ENCODE measurements at places on chromosomes 7 and 10. TPM values are rescaled to one million over a fixed set of nuclear protein-coding genes. Genes with fewer than 3 reads are reported as not detected.

GRCh38 chr7:69412331-69413146, 185.7 kb upstream of the AUTS2 start:
- no peak for DNase-seq

- no peak for DNase-seq
Measured at GRCh38 chr7:102101111-102101551, 185.5 kb upstream of the SH2B2 start.

GRCh38 chr10:132372516-132373095, 24.4 kb upstream of the PWWP2B start:
- no peak for DNase-seq

DNA sequence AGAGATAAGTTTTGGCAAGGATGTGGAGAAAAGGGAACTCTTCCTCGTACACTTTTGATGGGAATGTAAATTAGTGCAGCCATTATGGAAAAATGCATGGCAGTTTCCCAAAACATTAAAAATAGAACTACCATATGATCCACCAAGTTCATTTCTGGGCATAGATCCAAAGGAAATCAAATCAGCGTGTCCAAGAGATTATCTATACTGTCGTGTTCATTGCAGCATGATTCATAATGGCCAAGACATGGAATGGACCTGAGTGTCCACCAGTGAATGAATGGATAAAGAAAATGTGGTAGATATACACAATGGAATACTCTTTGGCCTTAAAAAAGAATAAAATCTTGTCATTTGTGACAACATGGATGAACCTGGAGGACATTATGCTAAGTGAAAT, 70.3 kb upstream of the RSU1 start:
- no peak for DNase-seq

DNA sequence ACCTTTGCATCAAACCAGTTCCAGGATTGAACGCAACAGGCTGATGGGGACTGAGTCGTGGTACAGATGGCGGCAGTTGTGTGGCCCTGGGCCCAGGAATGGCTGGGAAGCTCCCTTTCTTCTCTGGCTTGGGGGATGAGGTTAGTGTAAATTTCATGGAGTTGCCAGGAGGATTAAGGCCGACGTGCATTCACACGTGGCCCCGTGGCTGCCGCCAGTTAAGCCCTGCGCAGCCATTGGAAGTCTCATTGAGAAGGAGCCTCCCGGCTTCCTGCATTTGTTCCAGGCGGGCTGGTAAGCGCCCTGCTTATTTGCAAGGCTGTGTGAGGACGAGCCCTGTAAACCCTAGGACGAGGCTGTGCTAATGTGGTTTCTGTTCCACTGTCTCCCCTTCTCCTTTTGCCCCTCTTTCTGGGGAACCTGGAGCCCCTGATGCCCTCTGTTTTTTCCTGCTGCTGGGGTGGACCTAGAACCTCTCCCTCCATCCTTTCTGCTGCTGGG, 174.7 kb upstream of the TNRC18 start:
- no peak for DNase-seq

GRCh38 chr7:7014827-7015595, 167.3 kb upstream of the C1GALT1 start:
- no peak for DNase-seq

- DNase-seq = no peak
Measured at GRCh38 chr7:1458683-1459511, at the start of gene MICALL2. Gene MICALL2, minus strand, starts transcription at chr7:1459470. Its CDS starts 144 bp downstream, at chr7:1459326.

- DNase-seq = no peak
Measured at GRCh38 chr7:42672339-42672999, 239.4 kb downstream of the C7orf25 start.

DNA sequence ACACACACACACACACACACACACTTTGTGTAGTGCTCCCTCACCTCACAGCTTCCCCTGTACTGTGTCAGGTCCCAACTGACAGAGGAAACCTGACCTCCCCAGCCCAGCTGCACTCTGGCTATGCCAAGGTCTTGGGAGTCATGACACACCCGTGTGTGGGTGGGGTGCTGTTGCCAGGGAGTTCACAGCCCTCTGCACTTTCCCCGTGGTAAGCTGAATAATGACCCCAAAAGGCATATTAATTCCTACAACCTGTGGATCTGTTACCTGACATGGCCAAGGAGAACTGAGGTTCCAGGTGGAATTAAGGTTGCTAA, 8.9 kb upstream of the NANOS1 start:
- DNase-seq = no peak

- no peak for DNase-seq
Measured at GRCh38 chr7:71900556-71900955, 511.6 kb downstream of the CALN1 start.

DNA sequence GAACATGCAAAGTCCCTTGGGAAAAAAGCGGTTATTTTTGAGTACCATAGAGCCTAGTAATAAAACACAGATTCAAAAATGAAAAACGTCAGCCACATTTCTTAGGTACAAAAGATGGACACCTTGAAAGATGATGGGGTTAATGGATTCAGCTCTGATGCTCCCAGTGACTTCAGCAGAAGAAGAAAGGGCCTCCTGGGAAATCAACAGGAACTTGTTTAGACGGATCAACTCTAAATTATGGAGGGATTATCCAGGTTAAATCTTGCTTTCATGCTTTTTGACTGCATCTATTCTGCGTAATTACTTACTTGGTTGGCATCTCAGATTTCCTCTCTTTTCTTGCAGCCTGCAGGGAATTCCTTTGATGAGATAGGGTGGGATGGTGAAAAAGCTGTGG, 82.5 kb downstream of the TMEM178B start:
- DNase-seq = no peak

GRCh38 chr10:132959559-132959961, 17.2 kb upstream of the CFAP46 start:
- DNase-seq = no peak

The OTUD1 gene
- total RNA-seq = 6.2 TPM

The CALN1 gene
- not detected for total RNA-seq

The NODAL gene
- not detected for total RNA-seq

The HOXA3 gene
- total RNA-seq = 33.2 TPM

The FGFBP3 gene
- 1.2 TPM for total RNA-seq

The ARHGAP12 gene
- 13.7 TPM for total RNA-seq

The SVOPL gene
- total RNA-seq = not detected

The DYDC2 gene
- 0.22 TPM for total RNA-seq
